Heart right ventricle (tissue), 16 donors: ENCODE measurements at places on chromosomes 3 and 15. TPM values are rescaled to one million over a fixed set of nuclear protein-coding genes. Genes with fewer than 3 reads are reported as not detected.
A peak's percentile ranks its signal among the peaks of the same experiment; 100 is the strongest.

IL17RE gene
- polyA plus RNA-seq = 1.6 TPM

PTPRG gene
- 10.1 TPM for polyA plus RNA-seq

GRCh38 chr3:48684480-48685143 lies 1.1 kb downstream of the NCKIPSD start:
- DNase-seq = peak; percentile 52

DNA sequence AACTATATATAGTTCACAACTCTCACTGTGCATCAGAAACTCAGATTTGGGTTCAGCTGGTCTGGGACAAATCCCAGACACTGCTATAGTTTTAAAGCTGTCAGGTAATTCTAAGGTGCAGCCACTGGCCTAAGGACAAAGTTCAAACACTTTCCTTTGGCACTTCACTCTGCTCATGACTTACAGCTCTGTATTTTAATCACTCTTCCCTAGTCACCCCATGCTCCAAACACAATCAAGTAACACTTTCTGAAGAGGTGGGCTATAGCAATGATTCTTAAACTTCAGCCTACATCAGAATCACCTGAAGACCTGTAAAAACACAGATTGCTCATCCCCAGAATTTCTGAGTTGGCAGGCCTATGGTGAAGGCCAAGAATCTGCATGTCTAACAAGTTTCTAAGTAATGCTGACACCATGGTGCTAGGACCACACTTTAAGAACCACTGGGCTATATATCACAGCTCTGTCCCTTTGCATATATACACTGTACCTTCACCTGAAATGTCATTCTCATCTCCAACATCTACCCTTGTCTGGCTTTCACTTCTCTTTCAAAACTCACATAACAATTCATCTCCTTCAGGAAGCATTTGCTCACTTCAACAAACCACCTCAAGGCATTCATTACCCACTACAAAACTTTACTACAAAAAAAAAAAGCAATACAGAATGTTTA lies 21.4 kb downstream of the STAG1 start:
- DNase-seq = no peak

SPTBN5 gene
- 0.94 TPM for polyA plus RNA-seq

GRCh38 chr15:100721758-100722550 lies 119.6 kb downstream of the ASB7 start:
- DNase-seq = peak; percentile 30

- DNase-seq = no peak
Observed at GRCh38 chr3:64460141-64460730, 227.6 kb downstream of the ADAMTS9 start.

- DNase-seq = no peak
Observed at GRCh38 chr15:75200765-75201615, 692 bp upstream of the C15orf39 start.

- DNase-seq = peak; percentile 23
Observed at GRCh38 chr3:124653797-124654469, 76.3 kb upstream of the UMPS start.

DNA sequence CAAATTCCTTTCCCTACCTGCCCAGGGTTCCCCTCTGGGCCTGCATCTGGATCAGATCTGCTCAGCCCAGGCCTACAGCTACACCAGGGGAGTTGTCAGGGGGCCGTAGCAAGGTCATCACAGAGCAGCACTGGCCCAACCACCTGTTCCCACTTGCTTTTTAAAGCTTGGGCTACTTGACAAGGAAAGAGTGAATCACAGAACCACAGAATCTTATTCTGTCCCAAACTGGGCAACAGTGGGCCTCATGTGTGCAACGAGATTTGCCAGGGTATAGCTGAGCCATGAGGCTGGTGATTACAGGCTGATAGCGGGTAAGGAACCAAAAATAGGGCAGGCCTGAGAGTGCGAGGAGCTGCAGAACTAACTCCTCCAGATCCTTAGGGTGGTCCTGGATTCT lies 66.7 kb downstream of the MYLK start:
- no peak for DNase-seq
